ENCODE measurements at places on chromosomes 1 and 21. TPM values are rescaled to one million over a fixed set of nuclear protein-coding genes. Genes with fewer than 3 reads are reported as not detected.

DNA sequence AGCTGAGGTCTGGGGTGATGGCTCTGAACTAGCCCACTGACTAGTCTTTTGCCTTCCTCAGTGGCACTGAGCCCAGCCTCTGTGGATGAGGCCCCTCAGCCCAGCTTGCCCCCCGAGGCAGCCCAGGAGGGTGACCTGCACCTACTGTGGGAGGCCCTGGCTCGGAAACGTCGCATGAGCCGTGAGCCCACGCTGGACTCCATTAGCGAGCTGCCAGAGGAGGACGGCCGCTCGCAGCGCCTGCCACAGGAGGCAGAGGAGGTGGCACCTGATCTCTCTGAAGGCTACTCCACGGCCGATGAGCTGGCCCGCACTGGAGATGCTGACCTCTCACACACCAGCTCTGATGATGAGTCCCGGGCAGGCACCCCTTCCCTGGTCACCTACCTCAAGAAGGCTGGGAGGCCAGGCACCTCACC, 87.8 kb downstream of the TRIM11 start:
- DNase-seq: no peak

DNA sequence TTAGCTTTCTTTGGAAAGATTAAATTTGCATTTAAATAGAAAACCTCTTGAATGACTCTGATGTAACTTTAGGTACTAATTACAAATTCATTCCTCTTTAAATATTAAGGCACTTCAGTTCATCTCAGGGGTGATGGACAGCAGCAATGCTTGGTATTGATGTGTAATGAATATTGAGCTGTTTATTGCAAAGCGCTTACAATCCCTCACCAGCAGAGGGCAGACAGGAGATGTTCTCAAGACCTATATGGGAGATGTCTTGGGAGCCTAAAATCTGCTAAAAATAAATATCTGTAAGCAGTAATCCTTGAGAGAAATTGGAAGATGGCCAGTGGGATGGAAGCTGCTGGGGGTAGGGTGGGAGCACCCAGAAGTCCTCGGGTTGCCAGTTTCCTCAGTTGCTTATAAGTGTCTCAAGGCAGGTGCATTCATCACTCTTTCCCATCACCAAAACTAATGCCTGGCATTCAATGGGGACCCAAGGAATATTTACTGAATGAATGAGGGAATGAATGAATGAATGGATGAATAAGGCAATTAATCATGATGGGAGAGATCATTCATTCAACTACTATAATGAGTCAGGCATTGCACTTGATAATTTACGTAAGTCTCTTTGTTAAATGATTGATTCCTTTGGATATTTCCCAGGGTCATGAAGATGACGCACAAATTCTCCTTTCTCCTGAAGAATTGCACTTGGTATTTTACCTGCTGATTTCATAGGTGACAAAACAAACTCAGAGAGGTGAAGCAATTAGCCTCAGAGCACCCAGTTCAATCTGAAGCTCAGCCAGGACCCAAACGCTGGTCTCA, 2.3 kb downstream of the KLHDC8A start:
- peak; percentile 41 for DNase-seq

LAMTOR2 gene
- total RNA-seq: 27.9 TPM

DNA sequence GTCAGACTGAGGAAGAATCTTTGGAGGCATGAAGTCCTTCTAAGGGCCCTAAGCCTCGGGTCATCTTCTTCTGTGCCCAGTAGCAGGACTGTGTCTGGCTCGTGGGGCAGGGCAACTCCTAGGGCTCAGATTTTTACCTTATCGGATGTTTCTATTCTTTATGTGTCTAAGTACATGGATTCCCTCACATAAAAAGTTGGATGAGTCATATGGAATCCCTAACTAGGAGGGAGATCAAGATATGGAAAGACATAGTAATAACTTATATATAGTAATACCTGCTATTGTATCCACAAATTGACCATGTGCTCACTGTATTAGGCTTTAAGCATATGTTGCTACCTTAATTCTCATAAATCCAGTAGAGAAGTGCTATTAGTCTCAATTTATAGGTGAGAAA, 364.5 kb upstream of the CAMK1G start:
- DNase-seq: no peak

DNA sequence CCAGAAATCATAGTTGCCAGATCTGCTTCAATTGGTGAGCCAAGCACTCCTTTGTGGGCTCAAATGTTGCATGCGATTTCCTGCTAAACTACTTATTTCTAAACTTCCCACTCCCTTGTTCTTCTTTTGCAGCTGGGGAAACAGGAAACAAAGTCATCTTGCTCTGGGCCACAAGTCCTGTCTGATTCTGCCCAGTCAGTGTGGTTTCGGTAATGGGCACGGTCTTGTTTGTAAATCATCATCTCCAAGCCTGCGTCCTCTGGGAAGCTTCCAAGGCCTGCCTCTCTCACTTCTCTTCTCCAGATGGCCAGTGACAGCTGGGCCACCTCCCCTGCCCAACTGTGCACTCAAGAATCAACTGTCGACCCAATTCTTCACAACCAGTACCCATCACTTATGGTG, 4.4 kb downstream of the S100A8 start:
- no peak for DNase-seq

C1orf105 gene
- total RNA-seq: not detected

DNA sequence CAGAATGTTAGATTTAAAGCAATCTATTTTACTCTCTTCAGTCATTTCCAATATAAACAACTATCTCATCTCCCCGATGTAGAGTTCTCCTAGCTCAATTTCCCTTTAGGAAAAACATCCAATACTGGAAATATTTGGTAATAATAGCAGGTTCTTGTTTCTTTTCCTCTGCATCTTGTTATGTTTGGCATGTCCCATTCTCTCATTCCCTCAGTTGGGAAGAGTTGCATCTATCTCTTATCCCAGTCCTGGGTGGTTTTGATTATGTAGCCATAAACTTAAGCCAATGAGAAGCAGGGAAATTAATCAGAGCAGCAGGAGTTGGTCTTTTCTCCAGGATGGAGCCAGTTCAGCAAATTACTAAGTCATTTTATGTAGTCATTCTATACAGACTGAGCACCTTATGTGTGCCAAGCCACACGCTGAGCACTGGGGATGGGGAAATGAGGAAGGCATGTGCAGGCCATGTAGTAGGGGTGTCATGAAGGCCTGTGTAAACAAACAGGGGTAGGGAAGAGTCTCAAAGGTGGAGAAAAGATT, 418.2 kb upstream of the NFIA start:
- DNase-seq: no peak

- no peak for DNase-seq
Observed at GRCh38 chr1:180923887-180924286, 11.2 kb downstream of the KIAA1614 start.

TNFSF18 gene
- total RNA-seq: not detected

DNA sequence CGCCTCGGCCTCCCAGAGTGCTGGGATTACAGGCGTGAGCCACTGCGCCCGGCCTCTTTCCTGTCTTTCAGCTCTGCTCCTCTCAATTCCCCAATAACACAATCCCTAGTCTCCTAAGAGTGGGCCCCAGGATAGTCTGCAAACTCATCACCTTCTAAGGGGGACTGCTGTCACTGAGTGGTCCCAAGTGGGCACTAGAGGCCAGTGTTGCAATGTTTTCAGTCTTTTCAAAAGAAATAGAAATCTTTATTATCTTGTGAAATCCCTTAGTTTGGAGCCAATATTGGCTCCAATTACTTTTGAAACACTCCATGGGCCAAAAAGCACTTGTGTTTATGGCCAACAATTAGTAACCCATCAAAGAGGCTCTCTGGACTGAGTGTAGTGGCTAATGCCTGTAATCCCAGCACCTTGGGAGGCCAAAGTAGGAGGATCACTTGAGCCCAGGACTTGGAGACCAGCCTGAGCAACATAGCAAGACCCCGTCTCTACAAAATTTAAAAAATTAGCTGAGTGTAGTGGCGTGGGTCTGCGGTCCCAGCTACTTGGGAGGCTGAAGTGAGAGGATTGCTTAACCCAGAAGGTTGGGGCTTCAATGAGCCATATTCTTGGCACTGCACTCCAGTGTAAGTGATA, 28.6 kb upstream of the ZNF697 start:
- no peak for DNase-seq

DNA sequence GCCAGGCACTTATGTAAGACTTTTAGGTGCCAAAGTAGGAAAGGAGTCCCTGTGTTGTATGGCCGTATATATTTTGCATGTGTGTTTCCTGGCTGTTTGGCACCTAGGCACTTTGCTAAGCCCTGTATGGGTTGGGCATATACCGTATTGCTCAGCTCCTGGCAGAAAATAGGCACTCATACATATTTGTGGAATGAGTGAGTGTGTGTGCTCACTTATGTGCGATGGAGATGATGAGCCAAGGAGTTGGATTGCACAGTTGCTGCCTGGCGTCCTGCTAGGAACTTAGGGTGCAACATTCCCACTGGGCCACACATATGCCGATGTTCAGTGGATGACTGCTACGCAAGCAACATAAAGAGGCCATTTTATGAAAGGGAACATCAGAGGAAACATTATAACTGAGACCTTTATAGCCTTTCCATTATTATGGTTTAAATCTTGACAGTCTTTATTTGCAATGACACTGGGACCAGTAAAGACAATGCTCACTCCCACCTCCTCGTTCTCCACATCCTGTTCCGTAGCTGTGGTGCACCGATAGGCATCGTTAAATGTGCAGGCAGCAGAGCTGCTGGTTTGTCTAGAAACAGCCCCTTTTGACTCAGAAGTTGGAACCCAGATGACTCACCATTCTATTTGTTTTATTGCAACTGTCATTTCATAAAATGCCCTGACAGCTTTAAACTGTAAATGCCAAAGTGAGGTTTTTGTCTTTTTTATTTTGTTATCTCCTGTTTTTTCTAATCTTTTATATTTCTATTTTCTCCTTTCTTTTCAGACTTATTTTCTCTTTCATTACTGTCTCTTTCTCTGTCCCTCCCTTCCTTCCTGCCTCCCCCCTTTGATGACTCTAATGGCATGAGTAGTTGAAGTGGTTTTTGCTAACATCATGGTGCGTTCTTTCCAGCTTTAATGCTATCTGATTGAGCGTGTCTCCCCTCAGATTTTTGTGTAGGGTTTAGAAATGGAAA, 36.1 kb downstream of the PEX14 start:
- peak; percentile 68 for DNase-seq

- no peak for DNase-seq
Observed at GRCh38 chr1:16109571-16109970, 36.1 kb upstream of the FAM131C start.

OR2G6 gene
- total RNA-seq: not detected

DNA sequence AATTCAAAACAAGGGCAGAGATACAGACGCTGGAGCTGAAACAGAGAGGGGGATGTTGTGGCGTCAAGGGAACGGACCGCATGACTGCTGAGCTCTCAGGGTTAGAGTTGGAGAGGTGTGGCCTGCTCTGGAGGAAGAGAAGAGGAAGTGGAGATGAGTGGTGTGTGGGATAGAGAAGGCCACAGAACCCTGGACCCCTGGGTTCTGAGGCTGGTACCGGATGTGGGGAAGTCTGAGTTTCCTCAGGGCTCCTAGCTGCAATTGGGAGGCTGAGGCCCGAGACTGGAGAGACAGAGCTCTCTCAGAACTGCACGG, 1.8 kb downstream of the BCAN start:
- peak; percentile 44 for DNase-seq

DNA sequence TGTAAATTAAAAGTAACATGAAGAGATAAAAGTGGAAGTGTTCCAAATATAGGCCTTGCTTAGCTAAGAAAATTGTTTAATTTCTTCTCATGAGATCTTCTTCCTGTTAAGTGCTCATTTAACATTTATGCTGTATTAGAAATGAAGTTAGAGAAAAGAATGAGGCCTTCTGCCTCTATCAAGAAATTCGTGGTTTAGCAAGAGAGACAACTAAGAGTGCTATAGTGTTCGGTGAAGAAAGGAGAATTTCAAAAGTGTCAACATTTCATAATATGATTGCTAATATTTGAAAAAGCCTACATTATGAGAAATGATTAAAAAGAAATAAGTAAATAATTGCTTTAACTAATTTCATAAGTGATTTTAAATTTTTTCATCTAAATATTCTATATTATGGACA, 18.8 kb upstream of the MNDA start:
- DNase-seq: no peak

- DNase-seq: no peak
Observed at GRCh38 chr21:24852610-24853195, 754.6 kb downstream of the MRPL39 start.

PRR9 gene
- not detected for total RNA-seq

DNA sequence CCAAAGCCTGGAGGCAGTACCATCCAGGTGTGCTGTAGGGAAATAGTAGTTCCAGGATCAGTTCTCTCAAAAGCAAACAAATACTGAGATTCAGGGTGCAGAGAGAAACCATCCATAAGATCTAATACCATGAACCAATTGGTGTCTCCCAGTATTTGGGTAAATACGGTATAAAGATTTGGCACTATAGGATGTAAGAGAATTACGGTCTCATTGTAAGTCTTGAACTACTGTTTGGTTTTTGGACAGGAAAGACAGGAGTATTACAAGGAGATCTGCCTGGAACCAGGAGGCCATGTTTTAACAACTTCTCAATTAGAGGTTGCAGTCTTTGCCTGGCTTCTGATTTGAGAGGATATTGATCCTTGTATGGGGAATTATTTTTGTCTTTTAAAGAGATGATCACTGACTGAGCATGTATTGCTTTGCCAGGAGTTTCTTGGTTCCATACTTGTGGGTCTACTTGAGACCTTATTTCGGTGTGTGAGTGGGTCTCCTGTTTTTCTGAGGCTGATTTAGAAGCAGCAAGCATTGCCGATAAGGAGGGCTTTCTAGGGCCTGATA, 10.2 kb downstream of the AADACL4 start:
- no peak for DNase-seq

DNA sequence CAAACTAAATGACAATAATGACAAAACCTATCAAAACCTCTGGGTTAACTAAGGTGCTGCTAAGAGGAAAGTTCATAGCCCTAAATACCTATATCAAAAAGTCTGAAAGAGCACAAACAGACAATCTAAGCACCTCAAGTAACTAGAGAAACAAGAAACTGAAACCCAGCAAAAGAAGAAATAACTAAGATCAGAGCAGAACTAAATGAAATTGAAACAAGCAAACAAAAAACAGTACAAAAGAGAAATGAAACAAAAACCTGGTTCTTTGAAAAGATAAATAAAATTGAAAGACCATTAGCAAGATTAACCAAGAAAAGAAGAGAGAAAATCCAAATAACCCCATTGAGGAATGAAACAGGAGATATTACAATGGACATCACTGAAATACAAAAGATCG, 44.8 kb upstream of the KIAA0040 start:
- DNase-seq: no peak

DNA sequence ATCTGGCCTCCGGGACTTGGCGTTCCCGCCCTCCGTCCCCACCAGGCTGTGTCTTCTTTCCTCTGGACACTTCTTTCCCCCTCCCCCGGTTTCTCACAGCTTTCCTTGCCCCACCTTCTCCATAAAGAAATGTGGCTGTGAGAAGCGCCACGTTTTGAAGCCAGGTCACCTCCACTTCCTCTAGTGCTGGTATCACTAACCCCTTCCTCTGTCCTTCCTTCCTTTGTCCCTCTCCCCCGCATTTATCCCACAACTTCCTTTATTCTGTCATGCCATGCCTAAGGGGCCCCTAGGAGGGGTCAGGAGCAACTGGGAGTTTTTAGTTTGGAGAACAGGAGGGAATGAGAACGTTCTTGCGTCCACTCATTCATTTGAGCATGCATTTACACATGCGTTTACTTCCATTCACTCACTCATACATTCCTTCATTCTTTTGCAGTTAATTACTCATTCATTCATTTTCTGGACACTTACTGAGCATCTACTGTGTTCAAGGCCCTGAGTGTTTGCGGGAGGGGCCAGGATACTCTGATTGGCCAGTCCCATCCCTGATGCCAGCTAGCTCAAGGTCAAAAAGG, 5.0 kb upstream of the ACOT11 start:
- no peak for DNase-seq
